ENCODE measurements at places on chromosomes 5 and 9.

DNA sequence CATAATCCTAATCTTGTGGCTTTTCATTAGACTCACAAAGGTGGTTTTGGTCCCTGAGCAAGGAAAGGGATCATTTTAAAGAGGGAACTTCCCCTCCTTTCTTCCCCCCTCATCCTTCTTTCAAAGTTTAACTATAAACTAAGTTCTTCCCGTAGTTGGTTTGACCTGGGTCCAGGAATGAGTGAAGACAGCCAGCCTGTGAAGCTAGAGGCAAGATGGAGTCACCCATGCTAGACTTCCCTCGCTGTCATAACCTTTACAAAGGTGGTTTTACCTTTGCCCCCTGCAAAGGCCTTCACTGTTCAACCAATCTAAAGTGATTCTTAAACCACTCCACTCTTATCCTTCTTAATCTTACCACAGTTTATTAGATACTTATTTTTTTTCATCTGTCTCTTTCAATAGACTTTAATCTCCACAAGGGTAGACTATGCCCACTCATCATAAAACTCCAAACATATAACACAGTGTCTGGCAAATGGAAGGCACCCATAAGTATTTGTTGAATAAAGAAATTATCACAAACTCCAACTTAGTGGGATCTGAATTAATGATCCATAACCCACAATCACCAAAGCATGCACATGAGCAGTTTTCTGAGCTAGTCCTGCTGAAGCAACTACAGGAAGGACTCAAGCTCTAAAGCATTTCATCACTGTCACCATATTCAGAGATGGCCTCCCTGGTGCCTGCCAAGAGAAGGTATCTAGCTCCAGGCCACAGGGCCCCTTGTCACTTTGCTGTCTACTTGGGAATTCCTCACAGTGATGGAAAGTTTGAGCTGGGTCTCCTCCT, 369.0 kb downstream of the SPOCK1 start:
- DNase-seq: no peak

GRCh38 chr9:83431101-83432060, 106.8 kb downstream of the FRMD3 start:
- DNase-seq: no peak

DNA sequence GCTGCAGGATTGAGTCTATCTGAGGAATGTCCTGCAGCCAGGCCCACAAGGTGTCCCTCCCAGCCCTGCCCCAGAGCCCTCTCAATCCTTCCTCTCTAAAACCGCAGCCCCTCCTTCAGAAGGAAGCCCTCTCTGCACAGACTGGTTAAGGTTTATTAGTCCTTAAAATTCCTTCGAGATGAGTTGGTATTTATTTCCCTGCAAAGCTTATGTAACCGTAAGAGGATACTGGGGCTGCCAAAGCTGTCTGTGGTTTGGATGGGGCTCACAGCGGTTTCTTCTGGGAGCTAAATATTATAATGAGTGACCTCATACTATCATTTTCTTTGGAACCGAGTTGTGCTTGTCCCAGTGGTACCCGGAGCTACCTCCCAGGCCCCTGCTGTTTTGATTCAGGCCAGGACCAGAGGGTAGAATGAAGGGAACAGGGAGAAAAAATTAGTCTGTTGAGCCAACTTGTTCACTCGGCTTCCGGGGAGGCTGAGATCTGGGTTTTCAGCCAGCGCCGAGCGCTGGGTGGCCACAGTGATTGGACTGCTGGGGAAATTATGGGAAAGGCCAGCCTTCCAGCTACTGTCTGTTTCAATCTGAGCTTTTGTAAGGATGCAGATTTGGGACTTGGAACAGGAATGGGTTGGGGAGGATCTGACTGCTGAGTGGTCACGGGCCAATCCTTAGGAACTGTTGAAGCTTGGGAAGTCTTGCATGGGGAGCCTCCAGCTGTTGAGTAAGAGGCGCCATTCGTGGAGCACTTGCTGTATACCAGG, 107.5 kb downstream of the NDFIP1 start:
- no peak for DNase-seq

GRCh38 chr5:141681295-141681694, 735 bp downstream of the ARAP3 start:
- no peak for DNase-seq

- no peak for DNase-seq
Measured at GRCh38 chr5:2373631-2374030, 377.8 kb downstream of the IRX2 start.

- DNase-seq: no peak
Measured at GRCh38 chr9:137304383-137305059, 2.5 kb upstream of the NRARP start.

GRCh38 chr5:156356238-156356637, 29.3 kb downstream of the SGCD start:
- no peak for DNase-seq

GRCh38 chr5:16735101-16736060, 118.6 kb upstream of the RETREG1 start:
- no peak for DNase-seq

DNA sequence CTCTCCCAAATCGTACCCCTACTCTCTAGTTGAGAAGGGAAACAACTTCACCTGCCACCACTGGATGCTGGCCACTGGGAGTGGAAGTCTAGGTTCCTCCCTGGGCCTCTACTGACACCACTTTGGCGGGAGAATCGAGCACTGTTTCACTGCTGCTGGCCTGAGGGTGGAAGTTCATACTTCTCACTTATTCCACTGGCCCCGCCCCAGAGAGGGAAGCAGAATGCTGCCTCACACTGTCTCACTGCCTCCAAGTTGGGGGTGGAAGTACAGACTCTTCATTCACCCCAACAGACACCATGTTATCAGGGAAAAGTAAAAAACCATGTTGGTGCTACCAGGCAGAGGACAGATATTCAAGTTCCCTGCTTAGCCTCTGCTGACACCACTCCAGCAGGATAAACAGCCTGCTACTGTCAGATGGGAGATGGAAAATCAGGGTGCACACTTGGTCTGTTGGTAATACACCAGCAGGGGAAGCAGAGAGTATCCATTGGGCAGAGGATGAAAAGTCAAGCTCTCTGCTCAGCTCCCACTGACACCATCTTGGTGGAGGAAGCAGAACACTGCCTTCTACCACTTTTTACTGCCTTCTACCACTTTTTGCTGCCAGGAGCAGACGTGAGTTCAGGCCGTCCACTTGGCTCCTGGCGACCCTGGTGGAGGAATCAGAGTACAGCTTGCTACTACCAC, 159.4 kb downstream of the SIL1 start:
- no peak for DNase-seq

- DNase-seq: no peak
Measured at GRCh38 chr9:116144555-116144954, 9.0 kb upstream of the PAPPA start.

DNA sequence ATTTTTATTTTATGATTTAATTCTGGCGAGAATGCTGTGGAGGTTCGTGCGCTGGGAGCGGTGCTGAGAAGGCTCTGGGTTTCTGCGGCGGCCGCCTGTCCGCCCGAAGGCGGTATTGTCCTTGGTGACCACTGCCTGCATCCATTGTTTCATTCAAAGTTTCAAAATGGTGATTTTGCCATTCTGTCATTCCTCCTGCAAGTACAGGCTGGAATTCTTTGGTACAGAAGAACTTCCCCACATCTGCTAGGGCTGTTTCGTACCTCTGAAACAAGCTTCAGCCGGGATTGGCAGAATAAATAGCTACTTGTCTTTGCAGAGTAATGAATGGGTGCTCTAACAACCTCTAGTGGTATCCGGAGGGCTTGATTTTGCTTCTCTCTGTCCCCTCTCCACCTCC, 112.6 kb upstream of the CACNA1B start:
- DNase-seq: no peak

DNA sequence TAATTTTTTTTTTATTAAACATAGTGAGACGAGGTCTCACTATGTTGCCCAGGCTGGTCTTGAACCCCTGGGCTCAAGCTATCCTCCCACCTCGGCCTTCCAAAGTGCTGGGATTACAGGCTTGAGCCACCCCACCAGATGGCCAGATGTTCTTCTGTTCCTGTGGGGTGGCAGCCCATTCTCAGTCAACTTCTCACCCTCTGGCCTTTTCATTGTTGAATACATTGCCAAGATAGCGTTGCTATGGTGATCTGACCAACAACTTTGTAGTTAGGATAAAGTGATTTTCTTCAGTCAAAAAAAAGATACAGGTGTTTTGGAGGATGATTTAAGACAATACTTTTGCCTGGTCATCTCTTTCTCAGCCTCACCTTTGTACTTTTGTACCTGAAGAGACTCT, 109.1 kb downstream of the EGFLAM start:
- no peak for DNase-seq

DNA sequence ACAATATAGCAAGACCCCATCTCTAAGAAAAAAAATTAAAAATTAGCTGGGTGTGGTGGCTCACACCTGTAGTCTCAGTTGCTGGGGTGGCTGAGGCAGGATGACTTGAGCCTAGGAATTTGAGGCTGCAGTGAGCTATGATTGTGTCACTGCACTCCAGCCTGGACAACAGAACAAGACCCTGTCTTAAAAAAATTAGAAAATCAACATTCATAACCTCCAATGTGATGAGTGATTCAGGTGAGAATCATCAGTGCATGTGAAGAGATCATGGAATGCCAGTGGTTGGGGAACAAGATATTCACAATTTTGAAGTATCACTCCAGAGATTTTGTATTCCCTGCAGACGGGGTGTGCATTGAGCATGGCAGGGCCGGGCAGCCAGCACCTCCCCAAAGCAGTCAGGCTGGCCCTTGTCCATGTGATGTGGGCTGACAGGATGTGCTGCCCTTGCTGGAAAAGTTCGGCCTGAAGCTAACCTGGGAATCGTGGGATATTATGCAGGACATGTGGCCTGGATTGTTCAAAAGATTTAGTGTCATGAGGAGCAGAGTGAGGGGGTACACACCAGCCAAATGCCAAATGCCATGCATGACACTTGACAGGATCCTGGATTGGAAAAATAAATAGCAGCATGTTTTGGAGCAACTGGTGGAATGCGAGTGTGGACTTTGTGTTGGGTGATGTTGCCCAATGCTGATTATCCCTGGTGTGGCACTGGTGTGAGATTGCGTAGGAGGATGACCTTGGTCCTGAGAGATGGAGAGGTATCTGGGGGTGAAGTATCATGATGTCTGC, 189.0 kb downstream of the RGS3 start:
- no peak for DNase-seq

- no peak for DNase-seq
Measured at GRCh38 chr5:176692839-176693476, 45.7 kb downstream of the TSPAN17 start.

- DNase-seq: no peak
Measured at GRCh38 chr9:120308495-120308894, 271.5 kb downstream of the CDK5RAP2 start.

DNA sequence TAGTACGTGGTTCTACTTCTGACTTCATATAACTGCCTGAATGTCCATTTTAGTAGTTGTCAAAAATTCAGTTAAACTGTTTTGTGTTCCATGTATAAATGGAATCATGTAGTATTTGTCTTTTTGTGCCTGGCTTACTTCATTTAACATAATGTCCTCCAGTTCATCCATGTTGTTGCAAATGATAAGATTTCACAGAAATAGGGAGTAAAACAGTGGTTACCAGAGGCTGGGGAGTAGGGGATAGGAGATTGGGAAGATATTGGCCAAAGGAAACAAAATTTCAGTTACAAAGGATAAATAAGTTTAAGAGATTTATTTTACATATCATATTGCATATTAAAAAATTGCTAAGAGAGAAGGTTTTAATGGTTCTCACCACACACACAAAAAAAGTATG, 425.0 kb upstream of the MEF2C start:
- DNase-seq: no peak

DNA sequence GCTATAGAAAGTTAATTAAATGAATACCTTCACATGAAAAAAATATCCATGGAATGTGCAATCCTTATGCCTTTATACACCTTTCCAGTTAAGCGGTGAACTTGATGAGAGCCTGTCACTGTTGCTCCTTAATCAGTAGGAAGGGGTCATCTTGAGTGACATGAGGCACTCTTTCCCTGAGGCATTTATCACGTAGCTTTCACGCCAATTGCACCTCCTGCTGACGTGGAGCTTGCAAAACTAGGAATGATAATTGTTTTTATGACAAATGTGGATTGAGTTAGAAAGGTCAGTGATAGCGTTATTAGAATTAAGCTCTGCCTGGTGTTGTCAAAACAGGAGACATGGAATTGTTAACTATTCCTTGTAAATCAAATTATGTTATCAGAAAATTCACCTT, 79.7 kb downstream of the SLF1 start:
- DNase-seq: no peak

DNA sequence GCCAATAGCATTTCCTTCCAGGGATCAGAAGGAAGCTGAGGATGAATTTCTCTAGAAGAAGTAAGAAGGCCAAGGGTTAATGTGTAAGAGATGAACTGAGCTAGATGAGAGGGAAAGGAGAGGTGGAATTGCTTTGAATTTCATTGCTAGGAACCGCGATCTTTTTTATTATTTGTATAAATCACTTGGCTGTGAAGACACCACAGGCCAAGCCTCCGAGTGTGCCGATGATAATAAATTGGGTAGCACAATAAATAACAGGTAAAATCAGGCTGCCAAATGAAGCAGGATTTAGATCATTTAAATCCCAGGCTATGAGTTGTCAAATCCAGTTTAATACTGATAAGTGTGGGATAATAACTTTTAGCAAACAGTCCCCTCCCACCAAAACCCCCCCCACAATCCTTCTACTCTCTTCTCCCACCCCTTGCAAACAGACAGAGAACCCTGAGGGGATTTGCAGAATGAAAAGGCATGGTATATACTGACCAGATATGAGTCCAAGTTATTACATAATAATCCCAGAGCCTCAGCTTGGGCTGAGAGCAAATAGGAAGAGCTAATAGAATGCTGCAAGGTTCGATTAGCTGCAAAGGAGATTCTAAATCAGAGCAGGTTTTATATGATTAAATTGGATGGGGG, 143.5 kb downstream of the PPP2R2B start:
- no peak for DNase-seq

DNA sequence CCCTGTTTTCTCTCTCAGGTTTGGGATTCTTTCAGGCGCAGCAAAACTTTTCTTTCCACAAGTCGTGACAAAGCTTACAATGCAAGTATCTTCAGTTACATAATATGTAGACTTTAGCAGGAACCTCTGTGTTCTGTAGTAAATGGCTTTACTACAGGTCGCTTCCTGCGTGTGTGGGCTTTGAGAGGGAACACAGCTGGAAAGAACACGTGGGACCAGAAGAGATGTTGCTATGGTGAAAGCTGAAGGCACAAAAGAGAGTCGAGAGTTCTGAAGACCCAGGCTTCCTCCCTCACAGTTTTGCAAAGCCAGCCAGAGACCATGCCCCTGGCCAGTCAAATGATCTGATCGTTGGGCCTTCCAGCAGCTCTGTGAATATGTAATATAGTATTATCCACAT, 4.0 kb downstream of the ANKRD55 start:
- no peak for DNase-seq

DNA sequence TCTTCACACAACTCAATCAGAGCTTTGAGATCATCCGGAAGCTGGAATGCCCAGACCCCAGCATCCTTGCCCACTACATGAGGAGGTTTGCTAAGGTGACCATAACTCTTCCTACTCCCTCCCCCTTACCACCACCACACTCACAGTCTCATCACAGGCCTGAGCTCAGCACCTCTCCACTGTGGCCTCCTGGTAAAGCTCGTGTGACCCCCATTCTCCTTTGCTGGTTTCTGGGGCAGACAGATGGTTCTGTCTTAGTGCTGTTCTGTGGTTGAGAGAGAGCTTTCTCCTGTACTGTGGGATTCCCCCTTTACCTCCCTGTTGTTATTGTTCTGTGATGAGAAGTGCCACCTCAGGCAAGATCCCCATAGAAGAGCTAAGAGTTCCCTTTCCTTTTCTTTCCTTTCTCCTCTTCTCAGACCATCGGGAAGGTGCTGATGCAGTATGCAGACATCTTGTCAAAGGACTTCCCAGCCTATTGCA, 92.7 kb upstream of the RUSC2 start:
- no peak for DNase-seq
